ENCODE measurements at places on chromosomes 16 and 17.

GRCh38 chr17:35084987-35085386 is 21.5 kb upstream of the RFFL start:
- no peak for DNase-seq

DNA sequence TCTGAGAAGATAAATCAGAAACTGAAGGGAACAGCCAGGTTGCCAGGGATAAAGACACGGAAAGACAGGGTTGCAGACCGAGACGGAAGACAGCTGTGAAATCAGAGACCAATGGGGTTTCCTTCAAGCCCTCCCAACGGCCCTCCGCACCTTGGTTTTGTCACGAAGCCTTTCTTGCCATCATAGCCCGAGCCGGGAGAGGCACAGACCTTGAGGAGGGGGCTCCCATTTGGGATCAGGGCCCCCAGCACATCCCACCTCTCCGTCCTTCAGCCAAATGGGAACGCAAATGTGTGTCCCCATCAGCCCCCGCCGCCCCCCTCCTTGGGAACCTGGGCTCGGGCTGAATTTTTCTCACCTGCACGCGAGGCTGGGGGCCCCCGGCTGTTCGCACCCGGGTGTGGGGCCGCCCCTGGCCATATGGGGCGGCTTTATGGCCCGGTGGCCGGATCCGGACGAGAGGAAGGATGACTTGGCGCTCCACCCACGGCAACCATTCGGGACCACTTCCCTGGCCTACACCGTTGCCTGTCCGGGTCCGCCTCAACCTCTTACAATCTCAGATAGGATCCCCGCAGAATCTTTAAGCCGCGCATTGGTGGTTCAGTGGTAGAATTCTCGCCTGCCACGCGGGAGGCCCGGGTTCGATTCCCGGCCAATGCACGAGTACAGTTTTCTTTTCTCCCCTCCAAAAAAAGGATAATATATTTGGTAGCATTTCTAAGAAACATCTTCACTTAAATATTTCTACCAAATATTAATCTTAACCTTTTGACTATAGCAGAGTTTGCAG is 1.4 kb upstream of the HES7 start:
- peak; percentile 78 for DNase-seq

- no peak for DNase-seq
These were observed 43.5 kb downstream of the TEX2 start for GRCh38 chr17:64219571-64219970.

DNA sequence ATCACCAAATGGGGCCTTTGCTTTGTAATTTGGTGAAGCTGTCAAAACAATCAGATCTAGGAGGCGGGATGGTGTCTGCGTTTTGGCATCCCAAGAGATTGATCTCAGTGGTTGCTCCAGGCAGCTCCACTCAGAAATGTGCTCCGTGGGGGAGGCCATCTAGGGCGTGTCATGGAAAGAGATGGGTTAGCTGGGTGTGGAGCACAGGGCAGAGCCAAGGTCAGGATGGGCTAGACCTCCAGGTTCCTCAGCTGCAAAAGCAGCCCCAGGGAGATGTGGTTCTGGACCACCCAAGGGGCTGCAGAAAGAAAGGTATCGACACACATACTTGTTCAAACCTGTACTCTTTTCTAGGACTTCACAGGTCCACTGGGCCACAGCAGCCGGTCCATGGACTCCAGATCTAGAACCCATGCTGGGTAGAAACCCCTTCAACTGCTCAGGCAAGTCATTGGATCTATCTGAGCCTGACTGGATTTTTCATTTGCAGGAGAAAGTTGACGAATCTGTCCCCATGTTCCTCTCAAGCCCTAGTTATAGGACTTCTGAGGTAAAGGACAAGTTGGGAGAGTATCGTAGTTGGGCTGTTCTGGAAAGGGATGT is 270.2 kb upstream of the RPL38 start:
- DNase-seq: no peak

GRCh38 chr16:50802000-50802399 is 60.1 kb downstream of the CYLD start:
- no peak for DNase-seq

GRCh38 chr16:7315813-7316212 is 16.8 kb upstream of the RBFOX1 start:
- no peak for DNase-seq

GRCh38 chr17:9484789-9485188 is 90.8 kb downstream of the STX8 start:
- DNase-seq: no peak

DNA sequence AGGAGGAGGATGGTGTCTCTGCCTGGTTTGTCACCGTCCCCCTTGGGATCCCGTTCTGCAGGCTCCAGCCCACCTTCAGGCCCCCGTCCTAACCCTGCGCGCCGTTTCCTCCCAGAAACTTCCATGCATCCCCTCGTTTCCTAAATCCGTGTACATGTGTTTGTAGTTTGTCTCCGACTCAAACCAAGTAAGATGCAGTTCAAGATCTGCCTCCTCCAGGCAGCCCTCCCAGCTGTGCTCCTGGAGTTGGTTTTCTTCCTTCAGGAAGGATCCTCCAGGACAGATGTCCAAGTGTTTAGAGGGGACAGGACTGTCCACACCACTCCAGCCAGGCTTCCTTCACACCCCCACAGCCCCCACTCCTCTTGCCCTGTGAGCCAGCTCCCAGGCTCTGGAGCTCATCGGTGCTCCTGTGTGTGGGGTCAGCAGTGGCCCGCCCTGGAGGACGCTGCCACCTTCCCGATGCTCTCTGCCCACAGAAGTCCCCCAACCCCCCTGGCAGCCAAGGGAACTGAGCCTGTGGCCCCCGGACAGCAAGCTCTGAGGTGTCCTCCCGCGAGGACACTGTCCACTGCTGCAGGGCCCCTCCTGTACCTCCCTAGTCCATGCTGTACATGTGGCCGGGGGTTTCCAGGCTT is 11.3 kb downstream of the BAIAP2 start:
- DNase-seq: no peak

DNA sequence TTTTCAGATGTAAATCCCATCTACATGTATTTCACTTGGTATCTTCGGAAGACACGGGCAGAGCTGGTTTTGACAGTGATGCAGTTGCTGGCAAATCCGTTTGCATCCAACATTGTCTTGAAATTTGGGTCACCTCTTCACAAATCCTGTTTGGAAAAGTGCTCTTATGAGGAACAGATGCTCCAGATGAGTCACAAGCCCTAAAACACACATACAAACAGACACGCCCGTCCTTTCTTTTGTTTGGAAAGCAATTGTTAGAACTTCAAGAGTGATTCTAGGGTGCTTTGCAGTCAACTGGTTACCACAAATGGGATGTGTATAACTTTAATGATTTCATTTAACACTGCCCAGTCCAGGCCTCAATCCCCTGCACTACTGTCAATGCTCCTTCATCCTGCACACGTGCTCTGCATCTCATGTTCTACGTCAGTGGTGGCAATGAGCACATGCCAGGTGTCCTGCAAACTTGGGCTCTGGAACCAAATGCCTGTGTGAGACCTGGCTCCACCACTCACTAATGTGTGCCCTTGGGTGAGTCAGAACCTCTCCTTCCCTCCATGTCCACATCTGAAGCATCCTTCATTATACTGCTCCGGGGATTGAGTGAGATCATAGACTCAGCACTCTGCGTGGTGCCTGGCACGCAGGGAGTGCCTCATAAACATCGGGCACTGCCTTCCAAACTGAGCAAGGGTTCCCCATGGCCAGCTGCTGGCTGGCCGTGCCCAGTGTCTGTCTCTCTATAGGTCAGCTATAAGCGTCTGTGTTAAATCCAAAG is 19.3 kb upstream of the FOXF1 start:
- DNase-seq: no peak

DNA sequence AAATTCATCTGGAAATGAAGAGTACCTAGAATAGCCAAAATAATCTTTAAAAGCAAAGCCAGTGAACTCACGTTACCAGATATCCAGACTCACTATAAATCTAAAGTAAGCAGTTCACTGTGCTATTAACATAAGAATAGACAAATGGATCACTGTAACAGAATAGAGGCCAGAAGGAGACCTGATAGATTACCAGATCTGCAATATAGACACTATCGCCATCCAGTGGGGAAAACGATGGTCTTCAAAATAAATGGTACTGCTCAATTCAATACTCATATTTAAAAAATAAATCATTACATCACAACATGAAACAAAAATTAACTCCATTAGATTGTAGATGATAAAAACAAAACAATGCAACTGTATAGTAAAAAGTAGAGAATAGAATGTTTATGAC is 158.6 kb upstream of the CDH8 start:
- DNase-seq: no peak

DNA sequence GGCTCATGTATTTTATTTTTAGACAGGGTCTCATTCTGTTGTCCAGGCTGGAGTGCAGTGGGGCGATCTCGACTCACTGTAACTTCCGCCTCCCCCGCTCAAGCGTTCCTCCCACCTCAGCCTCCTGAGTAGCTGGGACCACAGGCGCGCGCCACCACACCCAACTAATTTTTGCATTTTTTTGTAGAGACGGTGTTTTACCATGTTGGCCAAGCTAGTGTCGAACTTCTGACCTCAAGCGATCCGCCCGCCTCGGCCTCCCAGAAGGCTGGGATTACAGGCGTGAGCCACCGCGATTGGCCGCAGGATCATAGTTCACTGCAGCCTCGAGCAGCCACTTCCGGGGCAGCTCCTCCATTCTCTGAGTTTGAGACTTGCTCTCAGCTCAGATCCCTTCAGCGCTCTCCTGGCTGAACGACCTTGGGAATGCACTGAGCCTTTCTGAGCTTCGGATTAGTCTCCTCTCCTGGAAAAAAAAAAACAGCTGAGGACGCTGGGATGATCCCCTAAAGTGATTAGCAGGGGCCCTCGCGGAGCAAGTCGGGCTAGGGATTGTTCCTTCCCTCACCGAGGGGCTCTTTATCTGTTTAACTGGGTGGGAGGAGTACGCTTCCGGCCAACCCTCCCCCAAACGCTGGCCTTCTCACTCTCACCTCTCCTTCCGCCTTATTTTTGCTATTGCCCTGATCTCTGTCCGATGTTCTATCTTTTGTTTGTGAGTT is 1.1 kb upstream of the PKMYT1 start:
- no peak for DNase-seq

DNA sequence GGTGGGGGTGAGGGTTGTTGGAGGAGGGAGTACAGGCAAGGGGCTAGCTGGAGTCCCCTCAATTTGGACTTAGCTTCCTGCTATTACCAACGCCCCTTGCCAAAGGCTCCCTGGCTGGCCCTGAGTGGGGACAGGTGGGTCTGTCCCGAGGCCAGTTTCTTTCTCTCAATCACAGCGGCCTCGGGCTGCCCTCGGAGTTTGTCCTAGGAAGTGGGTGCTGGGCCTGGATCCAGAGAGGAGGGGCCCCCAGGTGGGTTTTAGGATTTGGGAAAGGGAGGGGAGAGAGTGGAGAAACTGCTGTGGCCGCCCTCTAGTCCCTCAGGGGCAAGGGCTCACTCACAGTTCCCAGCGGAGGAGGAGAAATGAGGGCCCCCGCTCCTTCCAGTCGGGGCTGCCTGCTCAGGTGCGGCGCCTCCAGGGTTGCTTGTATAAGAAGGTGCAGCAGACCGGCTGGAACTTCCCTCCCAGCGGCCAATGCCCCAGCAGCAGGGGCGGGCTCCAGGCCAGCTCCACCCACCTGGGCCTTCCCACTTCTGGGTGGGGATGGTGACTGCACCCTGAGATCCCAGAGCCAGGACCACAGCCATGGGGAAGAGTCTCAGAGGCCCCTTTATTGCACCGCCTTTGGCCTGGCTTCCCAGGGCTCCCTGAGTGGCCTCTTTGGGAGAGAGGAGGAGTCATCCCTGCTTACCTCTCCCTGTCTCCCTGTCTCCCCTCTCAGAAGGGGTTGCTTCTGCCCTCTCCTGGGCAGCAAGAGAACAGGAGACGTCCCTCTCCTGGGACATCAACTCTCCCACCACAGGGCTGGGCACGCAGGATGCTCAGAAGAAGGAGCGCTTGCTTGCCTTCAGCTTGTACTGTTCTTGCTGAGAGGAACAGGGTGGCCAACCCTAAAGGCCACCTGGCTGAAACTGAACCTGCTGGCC is 112.0 kb upstream of the SMURF2 start:
- no peak for DNase-seq

DNA sequence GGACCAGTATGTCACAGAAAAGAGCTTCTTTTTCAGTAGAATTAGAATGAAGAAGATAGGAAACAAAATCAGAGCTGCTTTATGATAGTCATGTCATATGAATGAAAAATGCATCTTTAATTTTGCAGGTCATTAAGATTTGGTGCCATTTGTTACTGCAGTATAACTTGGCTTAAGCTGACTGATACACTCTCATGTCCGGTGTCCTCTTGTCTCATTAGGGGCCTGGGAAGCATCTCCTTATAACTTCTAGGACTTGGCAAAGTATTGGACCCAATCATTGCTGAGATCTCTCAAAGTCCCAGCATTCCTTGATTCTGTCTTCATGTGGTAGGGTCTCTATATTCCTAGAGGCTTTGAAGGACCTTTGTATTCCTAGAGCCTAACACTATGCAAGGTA is 559.4 kb downstream of the TOX3 start:
- no peak for DNase-seq

All from activated T-helper 2 cell treated with anti-CD3 and anti-CD28 coated beads, Interferon-gamma antibody, Interleukin-2, Interleukin-4, amounts not matched to agents 10 μg/mL and 5 μg/mL and 100 μg/mL, durations not matched to agents 14 hours and 24 hours and 36 hours (primary cell).